ENCODE measurements at places on chromosomes 7 and 10.

GRCh38 chr10:103543617-103544525, 50.4 kb downstream of the NEURL1 start:
- no peak for DNase-seq

- no peak for DNase-seq
Measured at GRCh38 chr7:64114791-64115190, 69.6 kb downstream of the ZNF727 start.

DNA sequence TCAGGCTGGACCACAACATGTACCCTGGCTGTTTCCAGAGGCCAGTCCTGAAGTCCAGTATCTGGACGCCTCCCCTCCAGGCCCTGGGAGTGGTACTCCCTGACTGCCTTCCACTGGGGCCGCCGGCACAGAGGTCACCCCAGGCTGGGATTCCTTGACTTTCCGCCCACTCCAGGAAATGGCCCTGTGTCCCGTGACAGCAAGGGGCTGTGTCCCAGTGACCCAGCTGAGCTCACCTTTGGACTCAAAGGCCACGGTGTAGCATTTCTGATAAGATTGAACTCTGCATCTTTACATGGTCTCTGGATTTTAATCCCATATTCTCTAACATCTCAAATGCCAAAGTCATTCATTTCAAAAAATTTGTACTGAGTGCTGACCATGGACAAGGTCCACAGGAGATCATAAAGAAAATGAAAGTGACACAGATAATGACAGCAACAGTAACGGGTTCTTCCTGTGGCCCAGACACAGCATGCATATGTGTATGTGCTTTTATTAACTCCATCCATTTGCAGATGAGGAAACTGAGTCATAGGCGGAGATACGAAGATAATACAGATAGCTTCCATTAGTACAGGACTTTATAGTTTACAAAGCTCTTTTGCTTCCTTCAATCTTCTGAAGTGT, 5.4 kb downstream of the ADAMTS14 start:
- DNase-seq, result no peak

DNA sequence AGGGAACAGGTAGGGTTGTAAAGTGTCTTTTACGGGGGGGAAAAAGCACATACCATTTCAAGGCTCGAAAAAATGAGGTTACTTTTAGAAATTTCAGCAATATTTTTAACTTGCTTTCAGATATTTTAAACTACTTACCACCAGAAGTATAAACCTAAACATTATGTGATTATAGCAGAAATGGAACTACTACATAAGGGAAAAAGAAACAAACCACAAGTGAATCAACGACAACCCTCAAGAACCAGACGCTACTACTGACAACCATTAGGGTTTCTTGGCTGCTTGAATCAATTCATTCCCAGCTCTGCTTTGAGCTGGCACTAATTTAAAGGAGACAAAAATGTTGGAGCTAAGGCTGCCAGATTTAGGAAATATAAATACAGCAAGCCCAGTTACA, 80.1 kb downstream of the ZFAND4 start:
- no peak for DNase-seq

DNA sequence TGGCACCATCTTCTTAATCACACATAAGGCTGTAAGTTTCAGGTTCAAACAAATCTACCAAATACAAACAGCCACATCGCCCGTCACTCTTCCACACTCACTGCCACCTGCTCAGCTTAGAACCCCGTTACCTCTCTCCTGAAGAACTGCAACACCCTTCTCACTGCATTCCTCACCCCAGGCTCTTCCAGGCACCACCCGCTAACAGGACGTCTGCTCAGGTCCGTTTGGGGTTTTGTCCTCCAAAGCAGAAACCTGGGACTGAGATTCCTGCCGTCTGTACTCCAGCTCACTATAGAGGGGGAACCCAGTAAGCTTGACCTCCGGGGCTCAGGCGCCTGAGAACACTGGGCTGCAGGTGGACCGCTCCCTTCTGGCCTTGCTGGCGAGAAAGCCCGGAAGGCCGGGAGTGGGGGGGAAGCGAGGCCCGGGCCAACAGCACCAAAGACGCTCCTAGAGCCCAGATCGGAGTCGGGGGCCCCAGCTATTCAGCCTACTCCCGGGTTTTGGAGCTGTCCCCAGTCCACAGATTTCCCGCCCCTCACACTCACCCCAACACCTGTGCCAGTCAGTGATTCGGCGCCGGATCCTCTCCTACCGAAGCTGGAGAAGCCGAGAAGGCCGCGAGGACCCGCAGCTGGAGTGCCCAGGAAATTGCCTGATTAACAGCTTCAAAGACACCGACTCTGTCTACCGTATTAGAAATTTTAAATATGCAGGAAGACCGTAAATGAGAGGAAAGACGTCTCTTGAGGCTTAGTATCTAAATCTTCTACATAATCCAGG, at the start of gene AP3M1:
Gene AP3M1, minus strand, starts transcription at position 625 of the 786 bp plus-strand sequence. CDS start 12,449 bp downstream, outside the sequence.
- peak; percentile 72 for DNase-seq

DNA sequence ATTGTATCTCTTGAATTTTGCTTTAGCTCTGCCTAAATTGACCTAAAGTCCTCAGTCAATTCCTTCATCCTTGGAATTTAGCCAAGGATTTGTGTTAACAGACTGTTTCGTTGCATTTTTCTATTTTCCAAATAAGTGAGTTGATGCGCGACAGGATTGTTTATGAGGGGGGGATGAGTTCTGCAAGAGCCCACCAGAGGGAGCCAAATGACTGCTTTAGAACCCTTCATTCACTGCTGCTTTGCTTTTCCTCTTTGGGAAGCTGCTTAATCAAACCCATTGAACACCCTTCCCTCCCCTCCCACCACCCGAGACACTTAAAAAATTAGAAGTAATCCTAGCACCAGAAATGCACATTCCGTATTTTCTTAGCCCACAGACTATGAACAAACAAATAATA, 33.7 kb upstream of the PTF1A start:
- DNase-seq, result peak; percentile 30

DNA sequence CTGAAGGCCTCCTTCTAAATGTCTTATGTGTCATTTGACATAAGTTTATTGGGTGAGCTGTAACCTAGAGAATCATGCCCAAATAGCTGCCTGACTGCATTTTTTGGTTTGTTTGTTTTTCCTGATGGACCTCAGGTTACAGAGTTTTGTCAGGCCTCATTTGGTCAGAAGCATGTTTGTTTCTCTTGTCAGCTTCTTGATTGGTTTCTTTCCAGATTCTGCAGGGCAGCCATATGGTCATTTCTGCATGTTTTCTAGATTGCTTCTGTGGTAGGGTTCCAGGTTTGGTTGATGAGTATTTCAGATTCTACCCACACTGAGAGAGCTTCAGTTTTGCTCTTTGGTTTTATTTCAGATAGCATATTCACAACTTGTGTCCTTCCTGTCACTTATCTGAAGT, 28.0 kb downstream of the GLCCI1 start:
- no peak for DNase-seq

DNA sequence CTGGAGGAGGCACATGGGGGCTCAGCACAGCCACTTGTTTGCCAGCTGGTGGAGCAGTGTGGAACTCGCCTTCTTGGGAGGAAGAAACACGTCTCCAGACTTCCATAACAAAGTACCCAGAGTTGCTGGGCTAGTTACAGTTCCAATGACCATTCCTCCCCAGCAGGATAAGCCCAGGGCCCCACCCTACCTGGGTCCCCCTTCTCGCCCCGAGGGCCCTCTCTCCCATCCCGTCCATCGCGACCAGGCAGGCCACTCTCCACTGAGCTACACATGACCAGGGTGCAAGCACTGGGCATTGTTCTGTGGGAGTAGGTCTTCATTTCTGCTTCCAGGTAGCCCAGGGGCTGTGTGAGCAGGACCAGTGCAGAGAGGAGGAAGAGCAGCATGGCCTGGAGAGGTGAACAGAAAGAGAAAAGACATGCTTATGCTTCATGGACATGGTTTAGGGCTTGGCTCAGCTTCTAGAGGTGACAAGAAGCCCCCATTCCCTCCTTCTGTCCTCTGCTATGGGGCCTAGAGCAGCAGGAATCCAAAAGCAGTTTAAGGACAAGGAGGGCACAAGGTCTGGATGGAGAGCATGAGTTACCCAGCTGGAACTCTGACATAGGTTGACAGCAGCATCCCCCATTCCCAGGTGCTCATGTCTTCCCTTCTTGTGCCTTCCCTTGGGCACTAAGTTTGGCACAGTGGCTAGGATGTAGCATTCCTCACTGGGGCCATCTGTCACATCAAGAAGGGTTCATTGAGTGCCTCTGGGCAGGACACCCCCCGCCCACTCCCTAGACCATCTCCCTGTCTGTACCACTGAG, 2.4 kb downstream of the SFTPD start:
- no peak for DNase-seq

DNA sequence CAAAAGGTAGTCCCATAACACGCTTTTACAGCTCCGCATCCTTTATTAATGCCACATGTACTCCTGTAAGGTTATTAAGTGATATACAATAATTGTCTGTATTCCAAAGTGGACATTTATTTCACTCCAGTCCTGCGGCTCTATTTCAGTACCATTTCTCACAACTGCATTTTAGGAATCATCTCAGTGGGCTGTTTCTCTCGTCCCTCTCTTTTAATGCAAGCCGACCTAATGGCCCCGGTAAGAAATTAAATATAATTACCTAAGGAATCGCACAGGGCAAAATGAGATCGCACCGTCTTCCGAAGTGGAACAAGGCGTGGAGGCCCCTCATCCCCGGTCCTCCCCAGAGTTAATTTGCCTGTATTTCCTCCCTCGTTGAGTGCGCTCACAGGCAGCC, 216.5 kb downstream of the RAB11FIP2 start:
- DNase-seq, result no peak

- no peak for DNase-seq
Measured at GRCh38 chr10:84179059-84179710, 5.6 kb downstream of the GPR15LG start.

DNA sequence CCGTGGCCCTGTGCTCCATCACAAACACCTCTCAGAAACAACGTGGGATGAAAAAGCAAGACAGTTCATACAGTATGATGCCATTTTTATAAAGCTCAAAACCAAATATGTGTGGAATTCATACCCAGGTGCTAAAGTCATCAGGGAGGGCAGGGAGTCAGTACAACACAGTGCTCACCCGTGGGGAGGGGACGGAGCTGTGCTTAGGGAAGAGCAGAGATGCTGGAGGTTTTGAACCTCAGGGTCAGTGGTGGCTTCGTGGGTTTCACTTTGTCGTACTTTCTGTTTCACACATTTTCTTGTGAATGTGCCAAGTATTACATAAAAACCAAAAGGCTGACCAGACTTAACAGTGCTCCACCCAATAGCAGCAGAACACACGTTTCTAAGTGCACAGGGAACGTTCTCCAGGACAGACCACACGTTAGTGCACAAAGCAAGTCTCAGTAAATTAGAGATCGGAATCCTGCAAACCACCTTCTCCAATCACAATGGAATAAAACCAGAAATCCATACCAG, 21.2 kb downstream of the ZMIZ2 start:
- DNase-seq, result no peak

DNA sequence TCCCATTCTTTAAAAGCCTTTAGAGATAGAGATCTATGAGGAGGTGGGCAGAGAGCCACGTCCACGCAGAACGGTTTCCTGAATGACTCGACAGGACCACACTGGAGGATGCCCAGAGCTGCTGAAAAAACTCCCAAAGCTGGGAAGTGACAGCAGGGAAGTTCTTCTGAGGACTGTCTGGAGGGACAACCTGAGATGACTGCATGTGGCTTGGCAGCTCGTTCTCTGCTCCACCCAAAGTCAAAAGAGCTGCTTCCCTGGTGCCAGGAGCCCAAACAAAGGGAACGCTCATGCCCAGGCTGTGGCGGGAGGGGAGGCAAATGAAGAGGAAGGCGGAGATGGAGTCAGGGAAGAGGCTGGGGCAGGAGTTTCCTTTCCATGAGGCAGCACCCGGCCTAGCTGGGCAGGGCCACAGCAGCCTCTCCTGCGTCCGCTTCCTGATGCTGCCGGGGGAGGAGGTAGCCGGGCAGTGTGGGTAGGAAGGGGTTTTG, 95.4 kb downstream of the CCDC3 start:
- no peak for DNase-seq

DNA sequence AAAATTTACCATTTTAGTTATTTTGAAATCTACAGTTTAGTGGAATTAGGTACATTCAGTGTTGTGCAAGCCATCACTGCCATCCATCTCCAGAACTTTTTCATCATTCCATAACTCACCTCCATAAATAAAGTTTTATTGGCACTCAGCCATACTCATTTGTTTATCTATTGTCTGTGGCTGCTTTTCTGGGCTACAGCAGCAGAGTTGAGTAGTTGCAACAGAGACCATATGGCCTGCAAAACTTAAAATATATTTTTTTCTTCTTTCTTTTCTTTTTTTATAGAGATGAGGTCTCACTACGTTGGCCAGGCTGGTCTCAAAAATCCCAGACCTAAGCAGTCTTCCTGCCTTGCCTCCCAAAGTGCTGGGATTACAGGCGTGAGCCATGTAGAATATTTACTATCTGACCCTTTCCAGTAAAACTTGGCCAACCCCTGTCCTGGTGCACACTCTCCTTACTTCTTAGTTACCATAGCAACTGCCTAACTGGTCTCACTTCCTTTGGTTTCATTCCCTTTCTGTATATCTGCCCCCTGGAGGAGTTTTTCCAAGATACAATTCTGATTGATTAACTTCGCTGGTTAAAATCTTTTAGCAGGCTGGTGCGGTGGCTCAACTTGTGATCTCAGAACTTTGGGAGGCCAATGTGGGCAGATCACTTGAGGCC, 133.2 kb downstream of the CUX1 start:
- no peak for DNase-seq

GRCh38 chr7:155198901-155199845, 98.5 kb upstream of the INSIG1 start:
- peak; percentile 34 for DNase-seq

- DNase-seq, result no peak
Measured at GRCh38 chr10:17665747-17666146, 21.8 kb downstream of the STAM start.

DNA sequence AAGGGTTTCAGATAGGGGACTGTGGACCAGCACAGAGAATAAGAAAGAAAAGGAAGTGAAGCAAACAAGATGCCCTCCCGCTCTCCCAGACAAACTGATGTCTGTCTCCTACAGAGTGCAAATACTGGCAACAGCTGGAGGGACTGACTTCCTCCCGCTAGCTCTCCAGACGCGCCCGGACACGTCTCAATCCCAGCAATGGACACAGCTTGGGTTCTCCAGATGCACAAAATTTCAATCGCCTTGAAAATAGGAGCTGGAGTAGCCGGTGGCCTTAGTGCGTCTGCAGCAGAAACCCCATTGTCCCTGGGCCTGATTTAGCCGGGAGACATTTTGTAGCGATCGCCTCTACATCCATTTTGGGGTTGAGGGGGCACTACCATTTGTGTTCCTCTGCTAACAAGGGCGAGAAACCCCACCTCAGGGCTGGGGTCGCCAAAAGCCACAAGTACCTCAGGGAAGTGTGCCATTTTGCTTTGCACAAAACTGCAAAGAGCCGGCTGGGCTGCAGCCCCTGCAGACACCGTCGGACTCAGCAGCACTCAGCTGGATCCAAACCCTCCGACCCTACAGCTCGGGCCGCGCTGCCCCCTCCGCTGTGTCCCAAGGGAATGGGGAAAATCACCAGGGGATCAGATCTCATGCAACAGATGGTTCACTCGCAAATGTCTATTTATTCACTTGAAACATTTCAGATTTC, 5.9 kb downstream of the CPA2 start:
- DNase-seq, result no peak

DNA sequence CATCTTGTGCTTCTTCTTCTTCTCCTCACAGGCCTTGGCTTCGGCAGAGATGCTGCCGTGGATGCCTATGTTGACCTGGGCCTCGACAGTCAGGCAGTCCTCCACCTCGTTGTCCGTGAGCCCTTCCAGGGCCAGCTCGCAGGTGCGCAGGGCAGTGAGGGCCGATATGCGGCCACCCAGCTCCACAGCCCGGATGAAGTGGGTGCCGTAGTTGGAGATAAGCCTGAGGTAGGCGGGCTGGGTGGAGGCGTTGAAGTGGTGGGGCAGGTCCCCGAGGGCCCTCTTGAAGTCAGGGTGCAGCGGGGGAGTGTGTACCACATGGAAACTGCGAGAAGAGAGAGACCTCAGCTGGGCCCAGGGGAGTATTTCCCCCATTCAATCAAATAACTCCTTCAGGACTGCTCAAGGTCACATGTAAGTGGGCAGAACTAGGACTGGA, 3.7 kb downstream of the PRF1 start:
- no peak for DNase-seq

Data from activated T-cell treated with anti-CD3 and anti-CD28 coated beads for 48 hours (primary cell).